ENCODE measurements at places on chromosomes 5 and 9.

DNA sequence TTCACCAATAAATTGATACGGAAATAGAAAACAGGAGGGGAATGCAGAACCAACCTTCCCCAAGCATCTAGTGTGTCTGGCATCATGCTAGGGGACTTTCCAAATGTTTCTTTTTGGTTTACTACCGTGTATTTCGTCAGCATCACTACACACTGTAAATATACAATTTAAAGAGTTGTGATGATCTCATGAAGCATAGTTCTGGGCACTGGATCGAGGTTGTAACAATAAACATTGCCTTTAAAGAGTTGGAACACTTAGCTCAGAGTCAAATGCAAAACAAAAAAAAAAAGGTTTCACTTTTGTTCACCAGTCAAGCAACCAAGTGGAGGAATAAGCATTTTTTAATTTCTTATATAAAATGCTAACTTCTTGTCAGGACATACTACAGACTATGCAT, 2.9 kb upstream of the SCAI start:
- DNase-seq: no peak

GRCh38 chr9:120714846-120715388, 647 bp upstream of the MEGF9 start:
- DNase-seq: no peak

- DNase-seq: no peak
Measured at GRCh38 chr9:133700819-133701320, 37.3 kb downstream of the SARDH start.

DNA sequence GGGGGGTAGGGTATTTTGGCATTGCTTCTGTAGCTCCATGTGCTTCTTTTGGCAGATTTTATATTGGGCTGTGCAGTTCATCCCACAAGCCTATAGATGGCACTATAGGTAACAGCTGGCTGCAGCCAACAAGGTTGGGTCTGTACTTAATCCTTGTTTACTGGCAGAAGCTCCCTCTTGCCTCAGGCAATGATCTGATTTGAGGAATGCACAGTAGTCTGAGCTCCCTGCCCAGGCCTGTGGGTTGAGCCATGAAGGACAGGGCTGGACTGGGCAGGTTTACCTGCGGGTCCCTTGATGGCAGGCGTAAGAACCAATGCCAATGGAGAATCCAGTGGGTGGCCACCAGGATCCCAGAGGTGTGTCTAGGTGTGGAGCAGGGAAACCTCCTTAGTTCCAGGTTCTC, 11.7 kb upstream of the OR1J2 start:
- peak; percentile 45 for DNase-seq

DNA sequence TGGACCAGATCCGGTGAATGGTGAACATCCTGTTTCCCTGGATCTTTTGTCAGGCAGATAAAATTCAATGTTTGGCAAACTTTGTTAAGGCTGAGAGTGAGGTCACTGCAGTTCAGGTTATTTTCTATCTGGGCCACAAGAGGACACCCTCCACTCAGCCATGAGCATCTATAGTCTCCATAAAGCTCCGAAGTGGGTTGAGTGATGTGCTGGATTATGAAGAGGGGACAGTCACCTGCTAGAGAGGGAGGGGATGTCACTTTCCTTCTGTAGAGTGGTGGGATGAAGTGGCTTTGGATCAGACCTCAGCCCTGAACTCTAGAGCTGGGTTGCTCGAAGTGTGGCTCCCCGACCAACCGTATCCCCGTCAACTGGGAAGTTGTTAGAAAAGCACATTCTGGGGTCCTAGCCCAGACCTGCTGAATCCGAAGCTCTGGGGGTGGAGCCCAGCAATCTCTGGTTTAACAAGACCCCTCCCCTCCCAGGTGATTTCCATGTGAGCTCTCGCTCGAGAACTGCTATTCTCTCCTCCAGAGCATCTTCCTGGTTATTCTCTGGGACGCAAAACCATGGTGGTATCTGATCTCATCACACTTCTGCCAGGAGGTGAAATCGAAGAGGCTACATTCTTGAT, 31.8 kb upstream of the FGF1 start:
- DNase-seq: peak; percentile 64

DNA sequence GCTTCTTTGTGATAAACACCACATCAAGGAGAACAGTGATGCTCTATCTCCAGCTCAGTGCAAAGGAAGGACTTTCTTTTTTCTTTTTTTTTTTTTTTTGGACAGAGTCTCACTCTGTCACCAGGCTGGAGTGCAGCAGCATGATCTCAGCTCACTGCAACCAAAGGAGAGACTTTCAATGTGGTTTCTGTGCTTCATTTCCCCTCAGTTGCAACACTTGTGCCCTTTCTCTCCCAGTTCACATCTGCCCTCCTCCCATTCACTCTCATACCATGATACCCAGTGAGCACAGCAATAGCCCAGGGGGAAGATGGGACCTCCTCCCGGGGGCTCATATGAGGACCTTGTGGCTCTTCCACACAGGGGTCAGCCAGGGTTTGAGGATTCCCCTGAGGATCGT, 110.0 kb downstream of the MTRR start:
- no peak for DNase-seq

DNA sequence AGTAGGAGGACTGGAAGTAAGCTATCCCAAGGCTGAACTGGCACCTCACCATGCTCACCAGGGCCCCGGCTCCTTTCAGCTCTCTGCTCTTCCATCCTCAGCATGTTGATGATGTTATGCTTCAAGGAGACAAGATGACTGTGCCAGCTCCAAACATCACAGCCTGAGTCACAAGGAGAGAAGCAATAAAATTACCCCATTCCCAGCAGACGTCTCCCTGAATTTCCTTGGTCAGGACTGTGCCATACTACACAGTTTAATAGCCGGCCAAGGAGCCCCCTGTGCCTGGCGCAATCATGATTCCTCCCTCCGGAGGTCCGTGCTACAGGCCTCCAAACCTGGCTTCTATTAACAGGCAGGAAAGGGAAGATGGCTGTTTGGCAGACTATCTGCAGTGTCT, 51.2 kb upstream of the ROR2 start:
- no peak for DNase-seq

GRCh38 chr9:84382720-84383119, 42.2 kb upstream of the SLC28A3 start:
- no peak for DNase-seq

GRCh38 chr5:153447534-153447933, 42.9 kb upstream of the GRIA1 start:
- peak; percentile 33 for DNase-seq

DNA sequence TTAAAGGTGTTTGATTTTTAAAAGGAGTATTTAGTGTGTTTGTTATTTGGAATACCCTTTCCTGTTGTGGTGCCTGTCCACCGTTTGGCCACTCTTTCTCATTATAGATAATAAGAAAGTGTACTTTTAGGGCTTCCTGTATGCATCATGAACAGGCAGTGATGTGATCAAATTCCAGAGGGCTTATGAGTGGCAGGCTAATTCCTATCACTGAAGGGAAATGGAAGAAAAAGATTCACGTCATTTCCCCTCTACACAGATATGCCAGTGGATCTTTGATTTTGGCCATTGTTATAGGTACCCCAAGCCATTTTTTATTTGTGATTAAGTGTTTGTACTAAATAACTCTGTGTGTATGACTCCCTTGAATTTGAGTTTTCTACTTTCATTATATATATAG, 37.1 kb downstream of the RPS6 start:
- DNase-seq: no peak

- no peak for DNase-seq
Measured at GRCh38 chr5:57334475-57334874, 148.1 kb downstream of the ACTBL2 start.

DNA sequence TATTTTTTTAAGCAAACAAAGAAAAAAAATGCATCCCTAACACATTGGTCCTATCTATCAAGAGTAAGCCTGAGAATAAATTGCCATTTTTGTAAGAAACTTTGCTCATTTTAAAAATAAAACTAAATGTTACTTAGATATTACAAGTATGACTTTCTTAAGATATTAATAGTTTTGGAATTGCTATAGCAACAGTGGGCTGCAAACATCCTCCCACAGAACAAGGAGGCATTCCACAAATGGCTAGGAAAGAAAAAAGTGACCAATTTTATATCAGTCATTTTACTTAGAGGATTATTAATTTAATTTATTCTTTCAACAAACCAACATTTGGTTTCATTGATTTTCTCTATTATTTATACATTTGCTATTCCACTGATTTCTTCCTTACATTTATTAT, 63.7 kb downstream of the LURAP1L start:
- DNase-seq: no peak

DNA sequence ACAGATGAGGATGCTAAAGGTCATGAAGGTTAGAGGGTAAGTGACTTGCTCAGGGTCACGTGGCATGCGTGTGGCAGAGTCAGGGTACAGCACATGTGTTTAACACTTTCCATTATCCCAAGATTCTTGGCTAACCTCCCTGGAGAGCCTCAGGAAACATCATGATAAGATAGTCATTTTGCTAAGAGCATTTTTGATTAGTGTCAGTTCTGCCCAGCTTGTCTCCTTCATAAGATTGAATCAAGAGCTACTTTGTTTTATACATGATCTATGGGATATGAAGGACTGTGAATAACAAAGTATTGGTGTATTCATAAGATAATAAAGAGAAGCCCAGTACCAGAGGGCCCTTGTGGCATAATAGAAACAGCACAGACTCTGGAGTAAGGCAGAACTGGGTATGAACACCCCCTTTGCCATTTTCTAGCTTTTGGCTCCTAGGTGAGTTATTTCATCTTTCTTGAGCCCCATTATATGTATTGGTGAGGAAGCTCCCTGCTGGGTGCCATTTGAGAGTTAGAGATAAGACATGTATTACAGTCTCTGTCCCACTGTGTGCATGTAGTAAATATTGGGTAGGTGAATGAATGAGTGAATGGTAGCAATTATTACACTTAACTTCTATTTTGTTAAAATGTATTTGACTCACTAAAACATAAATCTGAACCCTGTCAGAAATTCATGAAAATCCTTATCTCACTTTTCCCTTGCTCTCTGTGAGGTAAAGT, 16.1 kb downstream of the PTPDC1 start:
- peak; percentile 29 for DNase-seq

DNA sequence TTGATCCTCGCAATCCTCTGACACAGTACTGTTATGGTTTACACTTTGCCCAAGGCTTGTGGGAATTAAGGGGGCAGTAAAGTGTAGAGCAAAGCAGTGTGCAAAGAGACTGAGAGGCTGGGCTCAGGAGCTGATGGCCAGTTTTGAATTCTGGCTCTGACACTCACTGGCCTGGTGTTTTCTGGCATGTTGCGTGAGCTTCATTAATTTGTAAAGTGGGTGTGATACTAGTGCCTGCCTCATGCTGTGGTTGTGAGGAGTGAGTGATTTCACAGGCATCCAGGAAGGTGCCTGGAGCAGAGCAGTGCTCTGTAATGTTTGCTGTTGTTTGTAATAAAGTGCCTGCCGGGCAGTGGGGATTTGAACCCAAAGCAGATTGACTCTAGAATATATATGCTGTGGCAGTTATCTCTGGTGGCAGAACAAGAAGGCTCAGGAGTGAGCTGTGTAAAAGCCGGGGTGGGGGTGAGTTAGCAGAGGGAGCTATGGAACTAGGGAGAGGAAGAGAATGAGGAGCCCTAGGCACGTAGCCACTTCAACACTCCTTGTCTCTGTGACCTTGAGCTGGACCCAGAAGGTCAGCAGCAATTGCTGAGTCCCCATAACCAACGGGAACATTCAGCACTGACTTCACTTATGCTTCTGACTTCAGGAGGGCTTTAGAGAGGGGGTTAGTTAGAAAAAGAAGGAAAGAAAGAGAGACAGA, 108.5 kb downstream of the DOCK2 start:
- DNase-seq: no peak

DNA sequence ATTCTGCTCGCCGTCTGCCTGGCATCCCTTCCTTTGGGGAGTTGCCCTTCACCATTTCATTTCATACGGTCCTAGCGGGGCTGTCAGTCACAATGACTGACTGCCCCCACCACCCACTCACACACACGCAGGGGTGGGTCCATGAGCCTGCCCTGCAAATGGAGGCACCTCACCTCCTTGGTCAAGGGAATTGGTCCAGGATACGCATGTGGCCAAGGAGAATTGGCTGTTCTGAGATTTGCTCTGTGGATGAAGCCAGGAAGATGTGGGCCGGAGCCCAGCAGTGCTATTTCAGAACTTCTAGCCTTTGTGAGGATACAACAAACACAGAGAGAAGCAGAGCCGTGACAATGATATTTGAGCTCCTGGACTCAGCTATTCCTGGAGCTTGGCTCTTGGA, 17.0 kb downstream of the C1QTNF2 start:
- no peak for DNase-seq

DNA sequence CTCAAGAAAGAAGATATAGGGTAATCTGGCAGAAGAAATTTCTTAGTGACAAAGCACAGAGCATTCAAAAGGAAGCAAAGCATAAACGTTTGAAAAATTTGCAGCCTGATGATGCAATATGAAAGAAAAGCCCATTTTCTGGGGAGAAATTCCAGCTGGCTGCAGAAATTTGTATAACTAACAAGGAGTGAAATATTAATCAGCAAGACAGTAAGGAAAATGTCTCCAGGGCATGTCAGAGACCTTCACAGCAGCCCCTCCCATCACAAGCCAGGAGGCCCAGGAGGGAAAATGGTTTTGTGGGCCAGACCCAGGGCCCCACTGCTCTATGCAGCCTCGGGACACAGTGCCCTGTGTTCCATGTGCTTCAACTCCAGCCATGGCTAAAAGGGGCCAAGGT, 359.4 kb downstream of the HINT1 start:
- DNase-seq: no peak

DNA sequence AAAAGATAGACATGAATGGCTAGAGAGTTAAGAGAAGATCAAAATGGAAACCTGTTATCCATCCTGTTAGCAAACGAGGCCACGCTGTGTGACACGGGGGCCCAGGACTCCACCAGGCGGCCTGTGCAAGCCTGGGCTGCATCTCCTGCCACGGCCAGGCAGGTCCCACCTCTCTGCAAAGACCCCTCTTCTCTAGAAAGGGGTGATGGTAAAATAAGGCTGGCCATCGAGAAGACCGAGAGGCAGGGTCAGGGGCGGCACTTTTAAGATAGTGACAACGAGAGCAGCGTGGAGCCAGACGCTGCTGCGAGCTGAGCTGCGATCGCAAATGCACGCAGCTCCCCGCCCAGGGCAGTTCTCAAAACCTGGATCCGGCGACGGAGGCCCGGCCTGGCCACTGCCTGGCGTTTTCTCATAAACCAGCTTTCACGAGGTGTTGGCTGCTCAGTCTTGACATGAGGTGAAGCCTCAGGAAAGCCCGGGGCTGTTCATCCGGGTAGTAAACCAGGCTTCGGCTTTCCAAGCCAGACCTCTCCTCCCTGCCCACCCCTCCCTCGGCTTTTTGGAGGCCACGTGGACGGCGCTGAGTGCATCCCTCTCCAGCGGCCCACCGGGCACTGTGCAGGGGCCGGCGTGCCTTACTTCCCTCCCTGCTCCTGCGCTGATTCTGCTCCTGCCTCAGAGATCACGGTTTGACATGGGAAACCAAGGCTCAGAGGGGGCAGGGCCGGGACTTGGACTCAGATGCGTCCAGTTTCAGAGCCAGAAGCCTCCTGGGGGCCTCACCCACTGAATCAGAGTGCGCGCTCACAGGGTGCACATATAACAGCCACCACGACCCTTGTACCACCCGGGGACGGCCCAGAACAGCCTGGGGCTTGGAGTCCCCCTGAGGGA, 151.6 kb upstream of the PHYKPL start:
- no peak for DNase-seq

Measured in SK-N-SH (cell line).